ENCODE measurements at places on chromosomes 12 and 14. TPM values are rescaled to one million over a fixed set of nuclear protein-coding genes. Genes with fewer than 3 reads are reported as not detected.

Gene ACRBP
- total RNA-seq: 1.7 TPM

Gene SLC5A8
- total RNA-seq: not detected

Gene IFT81
- total RNA-seq: 1.5 TPM

Gene GLS2
- total RNA-seq: 1.1 TPM

Gene ATP5F1B
- total RNA-seq: 680 TPM

Gene PGF
- total RNA-seq: not detected

Gene CCDC38
- total RNA-seq: not detected

Gene PRIMA1
- total RNA-seq: not detected

- DNase-seq: no peak
Measured at GRCh38 chr12:25833657-25834056, 124.8 kb upstream of the RASSF8 start.

DNA sequence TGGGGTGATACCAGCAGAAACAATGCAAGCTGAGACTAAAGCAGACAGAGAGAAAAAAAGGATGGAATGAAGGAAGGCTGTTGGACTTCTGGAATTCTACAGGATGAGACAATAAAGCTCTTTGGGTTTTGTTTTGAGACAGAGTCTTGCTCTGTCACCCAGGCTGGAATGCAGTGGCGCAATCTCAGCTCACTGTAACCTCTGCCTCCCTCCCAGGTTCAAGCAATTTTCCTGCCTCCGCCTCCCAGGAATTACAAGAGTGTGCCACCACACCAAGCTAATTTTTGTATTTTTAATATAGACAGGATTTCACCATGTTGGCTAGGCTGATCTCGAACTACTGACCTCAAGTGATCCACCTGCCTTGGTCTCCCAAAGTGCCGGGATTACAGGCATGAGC is 115.4 kb downstream of the EXOC5 start:
- no peak for DNase-seq

DNA sequence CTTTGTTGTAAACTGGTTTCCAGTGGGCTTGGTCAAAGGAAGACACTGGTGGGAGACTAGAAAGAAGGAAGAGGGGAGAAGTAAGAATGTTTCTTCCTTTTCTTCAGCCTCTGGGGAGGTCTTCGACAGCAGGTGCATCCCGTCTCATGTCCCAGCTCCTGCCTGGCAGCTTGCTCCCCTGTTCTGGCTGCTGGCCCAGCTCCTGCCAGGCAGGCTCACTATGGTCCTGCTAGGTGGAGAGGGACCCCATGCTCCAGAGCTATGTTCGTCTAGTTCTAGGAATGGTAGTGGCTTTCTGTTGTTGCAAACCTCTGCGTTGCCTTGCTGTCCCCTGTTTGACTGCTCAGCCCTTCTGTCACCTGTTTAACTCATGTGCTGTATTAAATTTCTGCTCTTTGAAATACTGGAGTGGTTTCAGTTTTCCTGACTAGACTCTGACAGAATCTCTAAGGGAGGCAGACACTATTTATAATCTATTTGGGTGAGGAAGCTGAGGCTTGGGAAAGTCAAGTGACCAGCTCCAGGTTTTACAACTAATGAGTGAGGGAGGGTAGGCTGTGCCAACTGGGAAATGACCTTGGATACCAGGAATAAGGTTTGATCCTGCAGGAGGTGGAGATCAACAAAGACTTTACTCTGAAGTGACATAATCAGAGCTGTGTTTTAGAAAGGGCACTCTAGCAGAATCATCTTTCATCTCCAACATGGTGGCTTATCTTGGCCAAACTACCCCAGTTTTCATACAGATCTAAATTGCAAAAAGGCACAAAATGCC is 94.7 kb upstream of the DDHD1 start:
- DNase-seq: no peak

DNA sequence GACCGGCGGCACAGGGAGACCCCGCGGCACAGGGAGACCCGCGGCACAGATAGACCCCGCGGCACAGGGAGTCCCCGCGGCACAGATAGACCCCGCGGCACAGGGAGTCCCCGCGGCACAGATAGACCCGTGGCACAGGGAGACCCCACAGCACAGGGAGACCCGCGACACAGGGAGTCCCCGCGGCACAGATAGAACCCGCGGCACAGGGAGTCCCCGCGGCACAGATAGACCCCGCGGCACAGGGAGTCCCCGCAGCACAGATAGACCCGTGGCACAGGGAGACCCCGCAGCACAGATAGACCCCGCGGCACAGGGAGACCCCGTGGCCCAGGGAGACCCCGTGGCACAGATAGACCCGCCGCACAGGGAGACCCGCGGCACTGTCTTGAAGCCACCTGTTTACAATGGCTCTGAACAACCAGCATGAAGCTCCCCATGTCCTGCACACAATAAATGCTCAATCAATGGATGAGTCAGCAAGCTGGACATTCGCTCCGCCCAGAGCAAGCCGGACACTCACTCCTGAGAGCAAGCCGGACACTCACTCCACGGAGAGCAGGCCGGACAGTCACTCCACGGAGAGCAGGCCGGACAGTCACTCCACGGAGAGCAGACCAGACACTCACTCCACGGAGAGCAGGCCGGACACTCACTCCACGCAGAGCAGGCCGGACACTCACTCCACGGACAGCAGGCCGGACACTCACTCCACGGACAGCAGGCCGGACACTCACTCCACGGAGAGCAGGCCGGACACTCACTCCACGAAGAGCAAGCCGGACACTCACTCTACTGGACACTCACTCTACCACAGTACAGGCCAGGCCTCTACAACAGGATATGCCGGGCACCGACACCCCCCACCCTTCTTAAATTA is 121.9 kb downstream of the RFLNA start:
- no peak for DNase-seq

DNA sequence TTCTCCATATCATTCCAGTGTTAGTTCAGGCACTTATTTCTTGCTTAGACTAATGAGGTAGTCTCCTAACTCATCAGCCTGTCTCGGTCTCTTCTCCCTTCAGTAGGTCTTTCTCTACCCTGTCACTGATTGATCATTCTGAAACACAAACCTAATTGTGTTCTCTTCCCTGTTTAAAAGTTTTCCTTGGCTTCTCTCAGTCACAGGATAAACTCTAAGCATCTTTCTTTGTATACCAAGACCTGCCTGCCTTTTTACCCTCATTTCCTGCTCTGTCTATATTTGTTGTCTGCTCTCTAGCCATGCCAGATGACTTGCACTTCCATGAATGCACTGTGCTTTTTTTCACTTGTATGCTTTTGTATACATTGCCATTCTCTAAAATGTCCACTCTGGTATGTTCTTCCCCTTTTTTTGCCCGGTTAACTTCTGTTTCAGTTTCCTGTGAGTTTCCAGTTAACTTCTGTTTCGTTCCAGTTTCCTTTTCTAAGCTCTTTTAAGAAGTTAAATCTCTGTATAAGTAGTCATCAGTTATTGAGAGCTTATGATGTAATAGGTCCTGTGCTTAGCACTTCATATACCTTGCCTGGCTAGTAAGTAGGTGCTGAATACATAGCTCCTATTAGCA is 12.8 kb downstream of the DIP2B start:
- no peak for DNase-seq

GRCh38 chr12:29146196-29146595 is 2.9 kb upstream of the FAR2 start:
- no peak for DNase-seq

- DNase-seq: no peak
Measured at GRCh38 chr14:74578479-74578878, 33.6 kb downstream of the LTBP2 start.

DNA sequence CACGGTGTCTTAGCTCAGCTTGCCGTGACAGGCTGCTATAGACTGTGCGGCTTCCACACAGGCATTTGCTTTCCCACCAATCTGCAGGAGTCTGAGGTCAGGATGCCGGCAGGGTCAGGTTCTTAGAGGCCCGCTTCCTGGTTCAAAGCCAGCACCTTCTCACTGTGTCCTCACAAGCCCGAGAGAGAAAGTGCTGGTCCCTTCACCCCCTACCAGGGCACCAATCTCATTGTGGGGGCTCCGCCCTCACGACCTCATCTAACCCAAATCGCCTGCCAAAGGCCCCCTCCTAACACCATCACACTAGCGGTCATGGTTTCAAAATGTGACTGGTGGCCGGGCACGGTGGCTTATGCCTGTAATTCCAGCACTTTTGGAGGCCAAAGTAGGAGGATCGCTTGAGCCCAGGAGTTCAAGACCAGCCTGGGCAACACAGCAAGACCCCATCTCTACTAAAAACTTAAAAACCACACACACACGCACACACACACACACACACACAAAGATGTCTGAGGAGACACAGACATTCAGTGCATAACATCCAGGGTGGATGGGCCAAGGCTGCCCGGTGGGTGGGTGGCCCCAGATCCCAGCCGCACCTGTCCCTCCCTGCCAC is 26.8 kb downstream of the MMP17 start:
- DNase-seq: no peak

DNA sequence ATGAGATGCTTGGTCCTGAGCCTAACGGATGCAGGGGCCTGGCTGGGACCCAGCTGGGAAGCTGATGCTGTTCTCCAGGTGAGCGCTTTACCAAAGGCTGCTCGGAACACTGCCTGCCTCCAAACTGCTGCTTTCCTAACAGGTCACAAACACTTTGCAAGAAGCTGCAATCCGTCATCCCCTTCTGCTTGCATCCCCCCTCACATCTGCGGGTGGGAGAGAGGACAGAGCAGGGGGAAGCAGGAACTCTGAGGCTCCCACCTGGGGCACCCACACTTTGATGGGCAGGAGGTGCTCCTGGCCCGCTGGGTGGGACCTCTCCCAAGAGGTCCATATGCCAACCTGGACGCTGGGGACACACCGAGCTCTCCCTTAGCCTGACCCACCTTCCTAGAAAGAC is 24.9 kb upstream of the PPP2R5C start:
- DNase-seq: no peak

Data from activated CD8-positive, alpha-beta T cell treated with anti-CD3 and anti-CD28 coated beads, Interleukin-2, amount 10 ng/mL, durations not matched to agents 7 days and 5 days (primary cell).